Activated CD4-positive, CD25-positive, alpha-beta regulatory T cell (primary cell): ENCODE measurements at places on chromosomes 12 and 14.

DNA sequence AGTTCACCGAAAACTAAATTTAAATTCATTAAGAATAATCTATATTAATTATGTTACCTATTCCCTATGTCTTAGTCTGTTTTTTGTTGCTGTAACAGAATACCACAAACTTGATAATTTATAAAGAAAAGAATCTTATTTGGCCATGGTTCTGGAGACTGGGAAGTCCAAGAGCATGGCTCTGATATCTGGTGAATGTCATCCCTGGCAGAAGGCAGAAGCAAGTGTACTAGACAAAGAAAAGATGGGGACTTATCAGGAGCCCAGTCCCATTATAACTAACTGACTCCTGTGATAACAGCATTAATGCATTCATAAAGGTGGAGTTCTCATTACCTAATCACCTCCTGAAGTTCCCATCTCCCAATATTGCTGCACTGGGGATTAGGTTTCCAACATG is 33.3 kb upstream of the BCAT1 start:
- DNase-seq, result no peak

- no peak for DNase-seq
Observed at GRCh38 chr12:91778091-91778832, 367.4 kb downstream of the BTG1 start.

- DNase-seq, result no peak
Observed at GRCh38 chr14:53144244-53144643, 8.9 kb downstream of the DDHD1 start.

DNA sequence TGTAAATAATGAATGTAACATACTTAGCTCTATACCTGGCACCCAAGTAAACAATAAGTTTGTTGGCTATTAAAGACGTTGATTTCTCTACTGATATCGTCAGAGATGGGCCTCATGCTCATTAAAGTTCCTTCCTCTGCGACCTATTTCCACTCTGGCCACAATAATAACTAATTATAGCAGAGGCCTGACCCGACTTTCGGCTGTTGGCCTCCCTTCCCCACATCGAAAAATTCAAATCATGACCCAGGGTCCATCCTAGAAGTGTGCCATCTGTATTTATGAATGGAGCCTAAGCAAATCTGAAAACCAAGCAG is 321 bp upstream of the USP30 start:
- no peak for DNase-seq

DNA sequence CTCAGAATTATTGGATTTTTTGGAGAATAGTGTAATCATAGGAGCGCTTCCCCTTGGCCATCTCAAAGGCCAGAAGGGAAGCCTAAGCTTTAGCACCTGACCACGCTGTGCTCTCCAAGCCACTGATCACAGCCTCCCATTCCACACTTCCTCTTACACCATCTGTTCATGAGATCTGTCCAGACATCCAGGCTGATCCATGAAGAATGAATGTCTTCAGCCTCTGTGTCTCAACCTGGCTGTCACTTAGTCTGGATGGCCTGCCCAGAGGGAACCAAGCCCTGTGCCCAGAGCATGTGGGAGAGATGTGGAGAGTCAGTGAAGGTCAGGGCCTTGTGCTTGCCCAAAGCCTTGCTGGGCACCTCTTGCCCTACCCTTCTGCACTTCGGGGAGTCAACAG is 40.5 kb downstream of the TSPAN11 start:
- DNase-seq, result no peak
